ENCODE measurements at places on chromosomes 5 and 9.

- DNase-seq: no peak
Measured at GRCh38 chr5:31268686-31269085, 75.2 kb downstream of the CDH6 start.

DNA sequence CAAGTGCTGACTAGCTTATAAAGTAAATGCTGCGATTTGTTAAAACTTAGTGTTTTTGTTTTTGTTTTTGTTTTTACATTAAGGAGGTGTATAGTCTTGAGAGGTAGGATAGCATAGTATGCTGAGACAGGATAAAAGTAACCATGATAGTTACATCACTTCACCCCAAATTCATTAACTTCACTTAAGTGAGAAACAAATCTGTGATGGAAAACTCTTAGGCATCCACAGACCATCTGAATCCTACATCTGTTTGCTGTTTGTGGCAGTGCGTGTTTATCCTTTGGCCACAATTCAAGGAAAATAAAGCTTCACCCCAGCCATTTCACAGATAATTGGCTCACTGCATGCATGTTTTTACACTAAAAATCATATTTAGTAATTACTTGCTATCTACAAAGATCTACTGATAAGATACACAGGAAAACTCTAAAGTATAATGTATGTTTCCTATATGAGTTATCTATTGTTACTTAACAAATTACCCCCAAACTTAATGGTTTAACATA, 82.0 kb downstream of the ZNF622 start:
- no peak for DNase-seq

- no peak for DNase-seq
Measured at GRCh38 chr9:129596541-129597331, 24.2 kb downstream of the C9orf50 start.

- no peak for DNase-seq
Measured at GRCh38 chr5:119330367-119331183, 25.2 kb upstream of the TNFAIP8 start.

GRCh38 chr9:2209400-2209799, 194.3 kb downstream of the SMARCA2 start:
- no peak for DNase-seq

GRCh38 chr5:158233735-158234322, 374.9 kb upstream of the CLINT1 start:
- no peak for DNase-seq

DNA sequence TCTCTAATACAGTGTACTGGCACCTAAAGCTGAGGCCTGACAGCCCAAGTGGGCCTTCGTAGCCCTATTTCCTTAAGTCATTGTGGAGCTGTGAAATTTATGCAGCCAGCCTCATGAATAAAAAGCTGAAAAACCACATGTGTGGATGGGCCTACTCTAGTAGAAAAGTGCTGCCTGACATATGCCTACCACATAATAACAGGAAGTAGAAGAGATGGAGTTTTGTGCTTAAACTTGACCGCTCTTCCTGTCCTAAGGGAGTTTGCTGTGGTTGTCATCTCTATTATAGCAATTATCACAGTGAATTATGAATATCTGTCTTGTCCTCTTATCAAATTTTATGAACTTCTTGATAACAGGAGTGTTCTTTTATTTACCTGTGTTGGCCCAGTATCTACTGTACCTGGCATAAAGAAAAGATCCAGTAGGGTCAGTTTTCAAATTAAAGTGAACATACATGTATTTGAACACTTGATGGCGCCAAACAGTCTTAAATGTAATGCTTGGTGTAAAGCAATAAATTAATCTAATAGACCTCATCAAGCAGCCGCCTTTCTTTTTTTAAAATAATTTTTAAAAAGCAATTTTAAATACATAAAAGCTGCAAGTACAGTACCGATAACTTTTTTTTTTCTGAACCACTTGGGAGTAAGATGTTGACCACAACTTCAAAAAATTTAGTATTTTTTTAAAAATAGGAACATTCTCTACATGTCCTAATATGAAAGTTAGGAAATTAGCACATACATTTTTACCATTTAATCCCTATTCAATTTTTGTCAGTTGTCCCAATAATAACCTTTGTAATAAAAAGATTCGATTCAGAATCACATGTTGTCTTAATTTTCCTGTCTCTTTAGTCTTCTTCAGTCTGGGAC, 51.0 kb downstream of the FKTN start:
- no peak for DNase-seq

DNA sequence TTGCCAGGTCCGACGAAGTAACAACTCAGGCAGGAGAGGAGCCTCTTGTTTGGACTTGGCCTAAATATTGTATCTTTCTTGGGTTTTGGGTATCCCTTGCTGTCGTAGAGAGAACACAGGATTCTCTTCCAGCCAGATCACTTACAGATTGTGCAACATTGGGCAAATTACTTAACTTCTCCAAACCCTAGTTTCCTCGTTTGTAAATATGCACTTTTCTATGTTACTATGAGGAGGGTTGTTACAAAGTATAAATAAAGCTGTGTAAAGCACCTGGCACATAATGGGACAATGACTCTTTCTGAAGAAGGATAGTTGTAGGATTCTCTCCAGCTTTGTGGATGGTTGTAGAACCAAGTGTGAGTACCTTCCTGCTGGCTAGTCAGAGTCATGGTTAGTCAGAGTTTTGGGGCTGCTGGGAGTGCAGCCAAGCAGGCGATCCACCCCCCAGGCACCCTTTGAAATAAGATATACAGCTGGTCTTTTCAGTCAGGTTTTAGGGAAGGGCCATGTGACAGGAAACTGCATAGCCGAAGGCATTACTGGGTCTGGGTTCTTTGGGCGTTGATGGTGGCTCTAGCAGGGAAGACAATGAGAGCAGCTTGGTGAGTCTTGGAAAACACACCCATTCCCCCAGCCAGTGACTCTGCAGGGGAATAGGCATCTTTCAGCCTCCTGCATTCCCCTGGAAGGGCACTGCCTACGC, 49.9 kb upstream of the GDNF start:
- no peak for DNase-seq

DNA sequence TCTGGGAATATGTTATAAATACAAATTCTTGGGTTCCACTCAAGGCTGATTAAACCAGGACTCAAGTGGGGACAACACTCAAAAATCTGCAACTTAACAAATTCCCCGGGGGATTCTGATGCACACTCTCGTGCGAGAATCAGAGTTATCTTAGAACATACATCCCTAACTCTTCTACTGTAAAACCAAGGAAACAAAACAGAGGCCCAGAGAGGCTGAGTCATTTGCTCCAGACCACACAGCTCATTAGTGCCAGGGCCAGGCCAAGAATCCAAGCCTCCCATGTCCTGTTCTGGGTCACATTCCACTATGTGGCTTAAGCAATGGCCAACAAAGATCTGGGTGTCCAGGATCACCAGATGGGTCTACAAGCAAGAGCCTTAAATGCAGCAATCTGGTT, 166.0 kb downstream of the ADAMTS12 start:
- DNase-seq: no peak

DNA sequence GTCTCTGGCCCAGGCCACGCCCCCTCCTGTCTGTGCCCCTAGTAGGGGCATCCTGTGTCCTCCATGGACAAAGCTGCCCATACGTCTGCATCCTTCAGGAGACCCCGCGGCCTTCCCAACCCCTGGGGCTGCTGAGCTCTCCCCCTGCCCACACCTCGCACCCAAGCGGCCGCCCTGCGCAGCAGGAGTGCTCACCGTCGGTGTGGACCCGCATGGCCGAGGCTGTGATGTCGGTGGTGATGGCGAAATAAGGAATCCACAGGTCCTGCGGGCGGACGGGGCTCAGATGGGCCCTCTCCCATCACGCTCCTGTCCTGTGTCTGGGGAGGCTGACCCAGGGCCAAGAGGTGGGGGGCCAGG, 4.8 kb upstream of the NSMF start:
- DNase-seq: no peak

GRCh38 chr9:26524267-26524666, 368.3 kb downstream of the CAAP1 start:
- DNase-seq: no peak

DNA sequence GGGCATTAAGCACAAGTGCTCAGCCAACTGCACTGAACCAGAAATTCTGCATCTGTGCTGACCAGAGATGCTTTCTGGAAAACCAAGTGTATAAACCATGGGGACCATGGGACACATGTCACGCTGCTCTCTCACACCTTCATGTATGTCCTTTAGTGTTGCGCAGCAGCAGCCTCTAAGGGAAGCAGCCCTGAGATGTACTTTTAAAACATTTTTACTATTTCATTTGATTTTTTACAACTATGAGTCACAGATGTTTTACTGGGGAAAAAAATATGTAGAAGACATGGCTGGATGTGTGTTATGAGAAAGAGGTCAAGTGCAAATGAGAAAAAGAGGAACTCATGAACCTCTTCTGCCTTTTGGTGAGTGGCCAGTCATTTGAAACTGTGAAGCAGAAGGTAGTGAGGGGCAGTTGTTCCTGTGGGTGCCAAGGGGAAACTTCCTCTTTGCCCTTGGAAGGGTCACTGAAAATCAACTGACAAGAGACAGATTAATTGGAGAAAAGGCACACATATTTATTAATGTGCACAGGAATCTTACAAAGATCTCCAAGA, 31.4 kb upstream of the SYK start:
- no peak for DNase-seq

- no peak for DNase-seq
Measured at GRCh38 chr9:89359751-89360261, 41.5 kb downstream of the SECISBP2 start.
